Activated CD8-positive, alpha-beta T cell treated with anti-CD3 and anti-CD28 coated beads for 36 hours (primary cell): ENCODE measurements at places on chromosomes 6 and 20.
A peak's percentile ranks its signal among the peaks of the same experiment; 100 is the strongest.

GRCh38 chr20:34045294-34045693 is 51.6 kb downstream of the RALY start:
- no peak overlapping the region for H3K27ac ChIP-seq
- DNase-seq: no peak
- H3K36me3 ChIP-seq: peaks cover 2% of the 10 kb centered on the region
- H3K4me1 ChIP-seq: peaks cover 68% of the 10 kb centered on the region
- H3K4me3 ChIP-seq: no peak overlapping the region
- no peaks in the 10 kb centered on the region for H3K27me3 ChIP-seq

DNA sequence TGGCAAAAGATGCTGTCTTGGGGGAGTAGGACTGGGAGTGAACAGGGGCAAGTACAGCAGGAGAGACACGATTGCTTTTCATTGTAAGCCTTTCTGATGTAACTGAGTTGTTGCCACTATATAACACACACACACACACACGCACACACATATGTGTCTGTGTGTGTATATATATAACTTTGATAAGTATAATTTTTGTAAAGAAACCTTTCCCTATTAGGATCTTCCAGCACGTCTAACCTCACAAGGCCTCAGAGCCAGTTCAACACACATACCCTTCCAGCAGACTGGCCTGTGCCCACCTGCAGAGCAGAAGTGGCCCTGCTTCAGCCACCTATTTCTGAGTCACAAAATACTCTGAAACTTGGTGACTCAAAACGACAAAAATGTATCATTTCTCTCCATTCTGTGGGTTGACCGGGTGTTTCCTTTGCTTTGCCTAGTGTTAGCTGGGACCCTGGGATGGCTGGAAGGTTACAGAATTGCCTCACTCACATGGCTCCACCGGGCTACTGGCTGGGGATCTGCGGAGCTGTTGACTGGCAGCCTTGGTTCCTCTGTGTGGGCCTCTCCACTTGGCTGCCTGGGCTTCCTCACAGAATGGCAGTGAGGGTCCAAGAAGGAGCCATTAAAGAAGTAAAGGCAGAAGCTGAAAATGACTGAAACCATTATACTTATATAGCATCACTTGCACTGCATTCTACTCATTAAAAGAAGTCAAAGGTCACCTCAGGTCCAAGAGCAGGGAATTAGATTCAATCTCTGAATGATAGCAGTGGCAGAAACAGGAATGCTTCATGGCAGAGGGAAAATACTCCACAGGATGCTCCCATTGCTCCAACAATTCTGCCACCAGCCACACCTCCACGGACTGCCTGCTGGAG is 126.4 kb downstream of the BANF2 start:
- peaks cover 13% of the 10 kb centered on the region for H3K4me1 ChIP-seq
- no peaks in the 10 kb centered on the region for H3K36me3 ChIP-seq
- no peak overlapping the region for H3K4me3 ChIP-seq
- H3K27me3 ChIP-seq: no peaks in the 10 kb centered on the region

GRCh38 chr6:79913369-79913768 is 34.0 kb downstream of the ELOVL4 start:
- H3K27me3 ChIP-seq: no peaks in the 10 kb centered on the region
- no peak for DNase-seq
- H3K27ac ChIP-seq: no peak overlapping the region
- no peaks in the 10 kb centered on the region for H3K36me3 ChIP-seq
- H3K4me1 ChIP-seq: peaks cover 8% of the 10 kb centered on the region

DNA sequence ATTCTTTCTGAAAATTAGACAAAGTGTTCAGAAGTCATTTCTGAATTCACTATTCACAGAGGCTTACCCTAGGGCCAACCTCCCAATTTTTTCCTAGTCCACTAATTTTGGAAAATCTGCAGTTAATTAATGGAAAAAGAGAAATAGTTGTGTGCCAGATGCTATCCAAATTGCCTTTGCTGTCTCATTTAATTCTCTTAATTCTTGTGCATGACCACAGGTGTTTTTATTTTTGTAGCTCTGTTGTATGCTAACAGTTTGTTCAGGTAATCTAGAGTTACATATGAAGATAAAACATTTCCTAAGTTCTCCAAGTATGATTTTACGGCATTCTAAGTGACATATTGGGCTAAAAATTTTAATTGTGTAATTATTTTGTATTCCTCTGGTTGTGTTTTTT is 96.8 kb downstream of the SCAF8 start:
- H3K27ac ChIP-seq: no peak overlapping the region
- H3K4me3 ChIP-seq: no peak overlapping the region
- DNase-seq: no peak
- H3K27me3 ChIP-seq: no peaks in the 10 kb centered on the region
- peaks cover 41% of the 10 kb centered on the region for H3K36me3 ChIP-seq
- H3K4me1 ChIP-seq: peaks cover 14% of the 10 kb centered on the region

DNA sequence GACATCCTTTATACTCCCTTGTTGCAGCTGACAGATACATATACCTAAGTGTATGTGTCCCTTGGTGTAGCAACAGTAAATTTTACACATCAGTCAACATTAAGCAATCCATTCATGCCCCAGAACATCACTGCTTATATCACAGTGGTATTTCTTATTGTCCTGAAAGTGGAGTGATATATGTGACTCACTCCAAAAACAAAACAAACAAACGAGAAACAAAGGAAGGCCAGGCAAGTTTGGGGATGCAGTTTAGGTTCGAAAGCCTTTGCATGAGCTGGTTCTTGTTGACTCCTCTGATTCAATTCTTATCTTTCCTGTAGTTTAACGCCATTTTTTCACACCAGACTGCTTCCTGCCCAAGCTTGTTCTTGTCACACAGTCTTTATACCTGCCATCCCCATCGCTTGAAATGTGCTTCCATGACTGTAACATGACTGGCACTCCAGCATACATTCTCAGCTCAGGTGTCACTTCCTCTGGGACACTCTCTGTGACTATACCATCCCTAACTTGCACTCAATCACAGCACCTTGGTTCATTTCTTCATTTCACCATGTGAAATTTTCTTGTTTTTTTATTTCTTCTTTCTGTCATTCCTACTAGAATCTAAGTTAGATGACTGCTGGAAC is 125.0 kb upstream of the TSHZ2 start:
- DNase-seq: no peak
- H3K4me3 ChIP-seq: no peak overlapping the region
- H3K27ac ChIP-seq: no peak overlapping the region
- peaks cover 5% of the 10 kb centered on the region for H3K27me3 ChIP-seq
- H3K4me1 ChIP-seq: no peaks in the 10 kb centered on the region

GRCh38 chr6:31187780-31188194 is 17.3 kb upstream of the POU5F1 start:
- H3K27ac ChIP-seq: no peak overlapping the region
- H3K27me3 ChIP-seq: no peaks in the 10 kb centered on the region
- peaks cover 4% of the 10 kb centered on the region for H3K4me1 ChIP-seq
- no peak for DNase-seq
- no peak overlapping the region for H3K4me3 ChIP-seq

- no peaks in the 10 kb centered on the region for H3K27me3 ChIP-seq
- peaks cover 88% of the 10 kb centered on the region for H3K36me3 ChIP-seq
- DNase-seq: peak; percentile 74
- peak overlapping the region; percentile 77 for H3K4me3 ChIP-seq
- H3K27ac ChIP-seq: peak overlapping the region; percentile 99
- H3K4me1 ChIP-seq: peaks cover 95% of the 10 kb centered on the region
Measured at GRCh38 chr6:111761783-111762312, 111.4 kb downstream of the FYN start.

GRCh38 chr6:33761922-33762629 is 15.4 kb upstream of the IP6K3 start:
- DNase-seq: peak; percentile 68
- peaks cover 4% of the 10 kb centered on the region for H3K27me3 ChIP-seq
- H3K4me3 ChIP-seq: no peak overlapping the region
- peaks cover 5% of the 10 kb centered on the region for H3K4me1 ChIP-seq

GRCh38 chr6:121055572-121056163 is 278.6 kb downstream of the TBC1D32 start:
- no peaks in the 10 kb centered on the region for H3K27me3 ChIP-seq
- no peak for DNase-seq
- no peaks in the 10 kb centered on the region for H3K4me1 ChIP-seq
- no peak overlapping the region for H3K4me3 ChIP-seq
- no peaks in the 10 kb centered on the region for H3K36me3 ChIP-seq

GRCh38 chr6:22279427-22279826 is 17.4 kb downstream of the PRL start:
- no peak overlapping the region for H3K4me3 ChIP-seq
- no peak for DNase-seq
- no peaks in the 10 kb centered on the region for H3K27me3 ChIP-seq
- H3K36me3 ChIP-seq: no peaks in the 10 kb centered on the region

GRCh38 chr6:11155589-11155988 is 44.1 kb upstream of the ERVFRD-1 start:
- H3K27ac ChIP-seq: no peak overlapping the region
- no peak for DNase-seq
- no peak overlapping the region for H3K4me3 ChIP-seq
- H3K4me1 ChIP-seq: peaks cover 7% of the 10 kb centered on the region
- peaks cover 6% of the 10 kb centered on the region for H3K27me3 ChIP-seq
